Iris pigment epithelial cell (primary cell): ENCODE measurements at places on chromosomes 11 and 22.
A peak's percentile ranks its signal among the peaks of the same experiment; 100 is the strongest.

GRCh38 chr11:28701760-28702449 lies 593.7 kb downstream of the METTL15 start:
- DNase-seq: no peak

DNA sequence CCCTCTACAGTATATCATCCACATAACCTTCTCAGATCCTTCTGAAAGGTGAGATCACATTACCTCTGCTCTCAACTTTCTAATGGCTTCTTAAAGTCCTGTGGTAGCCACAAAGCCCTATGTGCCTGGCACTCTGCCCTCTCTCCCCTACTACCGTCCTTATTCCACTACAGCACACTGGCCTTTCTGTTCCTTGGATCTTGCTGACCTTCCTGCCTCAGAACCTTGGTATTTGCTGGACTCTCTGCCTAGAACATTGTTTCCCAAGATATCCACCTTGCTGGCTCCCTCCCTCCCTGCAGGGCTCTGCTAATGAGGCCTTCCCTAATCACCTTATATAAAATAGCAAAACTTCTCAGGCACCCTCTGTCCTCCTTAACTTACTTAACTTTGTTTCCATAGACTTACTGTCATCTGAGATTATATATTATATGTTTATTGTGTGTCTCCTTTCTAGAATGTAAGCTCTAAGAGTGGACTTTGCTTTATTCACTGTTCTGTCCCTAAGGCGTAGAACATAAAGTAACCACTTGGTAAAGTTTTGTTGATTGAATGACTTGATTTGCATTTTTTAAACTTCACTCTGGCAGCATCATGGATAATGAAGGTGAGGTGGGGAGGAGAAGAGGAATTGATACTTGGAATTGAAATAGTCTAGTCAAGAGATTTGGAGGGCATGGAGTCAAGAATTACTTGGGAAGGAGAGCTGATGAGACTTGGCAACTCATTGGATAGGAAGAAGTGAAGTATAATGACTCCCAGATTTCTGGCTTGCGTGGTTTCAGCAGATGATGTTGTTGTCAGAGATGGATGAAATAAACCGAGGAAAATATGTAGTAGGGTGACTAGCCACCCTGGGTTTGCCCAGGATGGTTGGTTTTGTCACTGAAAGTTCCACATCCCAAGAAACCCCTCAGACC lies 10.5 kb downstream of the POLD3 start:
- DNase-seq: no peak

GRCh38 chr11:73013021-73013420 lies 129.1 kb downstream of the FCHSD2 start:
- DNase-seq: no peak

DNA sequence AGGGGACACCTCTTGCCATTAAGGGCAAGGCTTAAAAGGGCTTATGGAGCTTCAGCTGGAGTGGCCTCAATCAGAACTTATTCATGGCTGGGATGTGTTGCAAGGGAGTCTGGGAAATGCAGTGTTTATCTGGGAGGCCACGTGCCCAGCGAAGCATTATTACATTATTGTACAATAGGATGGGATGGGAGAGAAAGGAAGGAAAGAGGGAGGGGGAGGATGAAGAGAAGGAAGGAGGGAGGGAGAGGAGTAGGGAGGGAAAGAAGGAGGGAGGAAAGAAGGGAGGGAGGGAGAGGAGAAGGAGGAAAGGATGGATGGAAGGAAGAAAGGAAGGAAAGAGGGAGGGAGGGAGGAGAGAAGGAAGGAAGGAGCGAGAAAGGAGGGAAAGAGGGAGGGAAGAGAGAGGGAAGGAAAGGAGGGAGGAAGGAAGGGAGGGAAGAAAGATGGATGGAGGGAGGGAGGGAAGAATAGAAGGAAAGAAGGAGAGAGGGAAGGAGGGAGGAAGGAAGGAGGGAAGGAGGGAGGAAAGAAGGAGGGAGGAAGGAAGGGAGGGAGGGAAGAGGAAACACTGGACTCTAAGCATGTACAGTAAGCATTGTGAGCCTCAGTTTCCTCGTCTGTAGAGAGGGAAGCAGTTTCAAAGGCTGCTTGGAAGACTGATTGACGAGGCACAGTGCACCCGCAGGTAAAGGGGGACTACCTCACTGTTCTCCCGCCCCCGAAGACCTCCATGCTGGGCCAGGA lies 62.2 kb downstream of the MYEOV start:
- no peak for DNase-seq

GRCh38 chr11:336659-337198 lies 16.1 kb upstream of the IFITM3 start:
- no peak for DNase-seq

DNA sequence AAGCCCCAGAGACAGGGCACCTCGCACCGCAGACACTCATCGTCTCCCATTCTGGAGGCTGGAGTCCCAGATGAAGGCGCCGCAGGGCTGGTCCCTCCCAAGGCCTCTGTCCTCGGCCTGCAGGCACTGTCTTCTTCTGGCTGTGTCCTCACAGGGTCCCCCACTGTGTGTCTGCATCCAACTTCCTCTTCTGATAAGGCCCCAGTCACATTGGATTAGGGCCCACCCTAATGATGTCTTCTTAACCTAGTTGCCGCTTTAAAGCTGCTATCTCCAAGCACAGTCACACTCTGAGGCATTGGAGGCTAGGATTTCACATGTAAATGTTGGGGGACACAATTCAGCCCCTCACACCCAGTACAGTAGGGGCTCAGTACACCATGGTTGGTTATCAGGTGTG lies 48.9 kb downstream of the DHCR7 start:
- DNase-seq: no peak

DNA sequence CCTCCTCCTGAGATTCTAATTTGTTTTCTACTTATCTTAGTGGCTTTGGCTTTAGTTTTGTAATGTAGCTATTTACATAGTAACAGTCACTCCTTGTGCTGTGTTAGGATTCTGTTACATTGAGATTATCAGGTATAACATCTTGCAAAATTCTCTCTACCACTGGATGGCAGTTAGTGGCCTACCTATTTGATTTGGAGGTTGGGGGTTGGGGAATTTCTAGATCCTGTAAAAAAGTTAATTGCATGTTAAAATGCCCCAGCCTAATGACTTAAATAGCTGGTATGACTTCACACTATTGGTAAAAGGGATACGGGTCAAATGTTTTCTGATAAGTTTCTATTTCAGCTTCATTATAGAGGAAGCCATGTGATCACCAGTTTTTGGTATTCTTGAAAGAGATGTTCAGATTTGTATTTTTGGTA lies 2.8 kb downstream of the GRK3 start:
- no peak for DNase-seq

DNA sequence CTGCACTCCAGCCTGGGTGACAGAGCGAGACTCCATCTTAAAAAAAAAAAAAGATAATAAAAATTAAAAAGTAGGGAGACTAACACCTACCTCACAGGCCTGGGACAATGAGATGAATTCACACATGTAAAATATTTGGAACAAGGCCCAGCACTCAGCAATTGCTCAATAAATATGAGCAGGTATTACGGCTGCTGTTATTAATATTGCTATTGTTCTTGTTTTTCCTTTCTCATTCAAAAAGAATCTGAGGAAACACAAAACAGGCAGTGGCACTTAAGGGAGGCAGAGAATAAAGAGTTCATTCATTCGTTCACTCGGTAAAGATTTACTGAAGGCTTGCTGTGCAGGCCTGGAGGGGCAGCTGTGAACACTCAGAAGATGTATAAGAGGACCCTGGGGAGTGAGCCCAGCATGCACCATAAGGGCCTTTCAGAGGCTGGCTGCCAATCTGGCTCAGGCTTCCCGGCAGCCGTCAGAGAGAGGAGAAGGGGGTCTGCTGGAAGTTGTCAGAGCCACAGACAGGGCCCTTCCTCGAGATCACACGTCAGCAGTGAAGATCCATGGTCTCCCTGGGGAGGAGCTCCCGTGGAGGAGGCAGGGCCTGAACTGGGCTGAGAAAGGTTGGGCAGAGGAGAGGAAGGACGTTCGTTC lies 51.6 kb upstream of the TCF20 start:
- DNase-seq: no peak

DNA sequence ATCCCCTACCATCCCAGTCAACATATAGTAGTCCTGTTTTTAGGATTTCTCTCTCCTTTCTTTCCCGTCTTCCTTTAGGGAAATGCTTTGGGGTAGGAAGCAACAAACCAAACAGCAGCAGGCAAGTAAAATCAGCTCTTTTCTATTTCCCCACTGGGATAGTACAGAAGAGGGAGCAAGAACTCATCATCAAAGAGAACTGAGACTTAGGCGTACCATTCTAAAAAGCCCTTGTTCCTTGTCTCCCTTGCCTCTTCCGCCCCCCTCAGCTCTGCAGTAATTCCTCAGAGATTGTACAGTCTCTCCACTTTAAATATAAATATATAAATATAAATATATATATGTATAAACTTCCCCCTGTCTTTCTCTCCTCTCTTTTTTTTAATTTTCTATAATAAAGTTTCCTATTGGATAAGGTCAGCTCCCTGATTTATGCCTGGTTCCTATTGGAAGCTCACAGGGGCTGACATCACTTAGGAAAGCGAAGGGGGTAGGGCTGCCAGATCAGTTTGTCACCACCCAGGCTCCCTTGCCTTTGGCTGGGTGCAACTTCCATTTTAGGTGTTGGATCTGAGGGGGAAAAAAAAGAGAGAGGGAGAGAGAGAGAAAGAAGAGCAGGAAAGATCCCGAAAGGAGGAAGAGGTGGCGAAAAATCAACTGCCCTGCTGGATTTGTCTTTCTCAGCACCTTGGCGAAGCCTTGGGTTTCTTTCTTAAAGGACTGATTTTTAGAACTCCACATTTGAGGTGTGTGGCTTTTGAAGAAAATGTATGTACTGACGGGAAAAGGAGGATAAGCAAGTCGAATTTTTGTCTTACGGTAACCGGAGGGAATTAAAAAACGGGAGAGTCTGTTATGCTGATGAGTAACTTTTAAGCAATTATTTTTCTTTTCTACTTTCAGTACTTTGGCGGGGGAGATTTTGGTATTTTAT lies at the start of gene CTNND1:
Gene CTNND1 (plus strand): TSS at position 502 of the 934 bp plus-strand sequence. CDS start 29,677 bp downstream, outside the sequence.
- peak; percentile 98 for DNase-seq

DNA sequence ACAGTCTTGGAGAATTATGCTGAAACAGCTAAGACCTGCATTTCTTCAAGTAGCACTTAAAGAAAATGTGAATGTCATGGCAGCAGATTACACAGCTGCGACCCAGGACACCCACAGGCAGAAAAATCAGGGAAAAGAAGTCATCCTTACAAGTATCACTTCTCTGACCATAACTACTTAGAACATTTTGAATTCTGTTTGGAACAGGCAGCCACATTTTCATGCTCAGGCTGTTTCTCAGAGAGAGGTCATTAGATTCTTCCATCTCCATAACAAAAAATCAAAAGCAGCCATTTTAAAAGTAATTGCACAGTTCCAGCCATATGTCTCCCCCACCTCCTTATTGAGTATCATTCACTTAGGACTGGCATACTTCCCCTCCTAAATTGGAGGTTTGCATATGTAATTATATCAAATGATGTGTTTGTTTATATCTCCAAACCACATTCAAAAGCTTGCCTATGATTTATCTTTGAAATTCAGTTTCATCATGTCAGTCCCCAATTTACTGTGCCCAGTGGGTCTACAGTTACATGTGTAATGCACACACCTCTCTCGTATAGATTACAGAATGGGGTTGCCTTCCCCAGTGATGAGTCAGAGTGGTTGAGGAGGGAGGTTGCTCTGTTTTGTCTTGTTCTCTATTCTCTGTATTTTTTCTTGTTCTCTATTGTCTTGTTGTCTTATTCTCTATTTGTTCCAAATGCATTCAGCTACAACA lies 276.5 kb upstream of the MTNR1B start:
- no peak for DNase-seq

DNA sequence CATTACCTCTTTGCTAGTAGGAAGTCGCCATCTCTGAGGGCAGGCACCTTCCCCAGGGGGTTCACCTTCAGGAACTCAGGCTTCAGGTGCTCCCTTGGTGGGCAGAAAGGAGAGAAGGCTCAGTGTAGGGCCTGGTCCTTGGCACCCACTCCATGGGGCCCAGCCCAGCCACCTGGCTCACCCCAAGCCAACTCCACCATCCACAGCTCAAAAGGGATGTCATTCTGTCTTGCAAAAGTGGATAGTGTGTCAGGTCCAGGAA lies 2.7 kb upstream of the GSTT4 start:
- no peak for DNase-seq

DNA sequence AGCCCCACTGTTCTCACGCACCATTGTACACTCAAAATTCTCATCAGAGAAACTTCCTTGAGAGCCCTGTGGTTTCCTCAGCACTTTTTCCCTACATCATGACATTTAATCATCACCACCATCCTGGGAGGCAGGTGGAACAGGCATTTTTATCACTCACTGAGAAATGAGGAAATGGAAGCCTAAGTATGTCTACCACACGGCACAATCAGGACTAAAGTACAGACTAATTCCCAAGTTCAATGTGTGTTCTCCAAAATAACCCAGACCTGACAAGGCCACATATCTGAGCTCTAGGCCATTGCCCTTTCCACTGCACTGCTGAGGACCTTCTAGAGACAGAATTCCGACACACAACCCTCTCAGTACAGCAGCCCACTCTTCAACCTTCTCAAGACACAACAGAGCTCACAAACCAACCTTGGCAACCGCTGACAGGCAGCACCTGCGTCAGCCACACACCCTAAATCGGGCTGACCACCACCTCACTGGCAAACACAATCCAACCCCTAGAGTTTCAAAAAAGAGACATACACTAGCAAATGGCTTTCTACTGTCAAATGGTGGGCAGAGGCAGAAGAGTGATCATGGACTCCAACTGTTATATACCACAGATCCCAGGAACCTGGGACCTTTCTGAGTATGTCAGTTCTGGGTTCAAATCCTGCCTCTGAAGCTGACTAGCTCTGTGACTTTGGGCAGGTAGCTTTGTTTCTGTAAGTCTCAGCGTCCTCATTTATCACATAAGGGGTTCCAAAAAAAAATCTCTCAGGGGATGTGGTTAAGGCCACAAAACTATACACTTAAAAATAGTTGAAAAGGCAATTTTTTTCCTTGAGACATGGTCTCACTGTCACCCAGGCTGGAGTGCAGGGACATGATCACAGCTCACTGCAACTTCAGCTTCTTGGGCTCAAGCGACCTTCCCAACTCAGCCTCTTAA lies 16.3 kb downstream of the SMCO4 start:
- DNase-seq: no peak

DNA sequence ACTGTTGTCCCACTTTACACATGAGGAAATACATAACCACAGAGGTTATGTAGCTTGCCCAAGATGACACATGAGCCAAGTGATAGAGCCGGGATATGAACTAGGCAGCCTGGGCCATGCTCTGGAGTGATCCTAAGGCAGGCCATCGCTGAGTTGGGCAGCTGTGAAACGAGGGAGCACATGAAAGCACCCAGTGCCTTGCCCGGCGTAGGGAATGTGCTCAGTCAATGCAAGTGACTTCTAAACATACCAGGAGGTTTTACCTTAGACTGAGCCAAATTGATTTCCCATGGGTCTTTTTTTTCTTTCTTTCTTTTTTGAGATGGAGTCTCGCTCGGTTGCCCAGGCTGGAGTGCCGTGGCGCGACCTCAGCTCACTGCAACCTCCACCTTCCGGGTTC lies 10.5 kb downstream of the GRIK4 start:
- DNase-seq: no peak

DNA sequence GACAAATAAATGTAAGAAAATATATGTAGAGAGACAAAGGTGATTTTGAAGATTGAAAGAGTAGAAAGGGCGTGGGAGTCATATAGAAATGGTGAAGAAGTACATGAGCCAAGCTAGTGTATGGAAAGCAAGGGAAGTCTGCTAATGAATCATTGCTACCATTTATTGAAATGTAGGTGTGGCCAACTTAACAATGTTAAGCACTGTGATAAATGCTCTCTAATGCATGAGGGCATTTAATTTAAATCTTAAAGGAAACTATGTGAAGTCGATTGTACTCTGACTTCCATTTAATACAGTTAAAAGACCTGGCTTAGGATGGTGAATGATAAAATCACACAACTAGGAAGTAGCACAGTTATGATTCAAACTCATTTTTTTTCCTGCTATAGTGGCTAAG lies 219.9 kb downstream of the CASP12 start:
- DNase-seq: no peak

GRCh38 chr11:18088366-18088765 lies 17.5 kb downstream of the SAAL1 start:
- no peak for DNase-seq
